ENCODE measurements at places on chromosomes 16 and 17. TPM values are rescaled to one million over a fixed set of nuclear protein-coding genes. Genes with fewer than 3 reads are reported as not detected.

Gene ITGAD
- total RNA-seq, result not detected

Gene SMTNL2
- 2.2 TPM for total RNA-seq

Gene SLC5A10
- total RNA-seq, result not detected

Gene GRIN2C
- 28.3 TPM for total RNA-seq

Gene RAMP2
- total RNA-seq, result 14.7 TPM

Gene LHX1
- total RNA-seq, result not detected

DNA sequence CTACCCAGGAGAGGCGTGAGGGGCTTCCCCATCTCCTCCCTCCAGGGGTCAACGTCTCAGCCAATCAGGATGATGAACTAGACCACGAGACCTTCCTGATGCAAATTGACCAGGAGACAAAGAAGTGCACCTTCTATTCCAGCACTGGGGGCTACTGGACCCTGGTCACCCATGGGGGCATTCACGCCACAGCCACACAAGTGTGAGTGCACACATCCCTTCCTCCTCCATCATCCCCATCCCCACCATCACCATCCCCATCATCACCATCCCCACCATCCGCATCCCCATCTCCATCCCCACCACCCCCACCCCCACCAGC, 6.8 kb downstream of the FSCN2 start:
- no peak for DNase-seq

DNA sequence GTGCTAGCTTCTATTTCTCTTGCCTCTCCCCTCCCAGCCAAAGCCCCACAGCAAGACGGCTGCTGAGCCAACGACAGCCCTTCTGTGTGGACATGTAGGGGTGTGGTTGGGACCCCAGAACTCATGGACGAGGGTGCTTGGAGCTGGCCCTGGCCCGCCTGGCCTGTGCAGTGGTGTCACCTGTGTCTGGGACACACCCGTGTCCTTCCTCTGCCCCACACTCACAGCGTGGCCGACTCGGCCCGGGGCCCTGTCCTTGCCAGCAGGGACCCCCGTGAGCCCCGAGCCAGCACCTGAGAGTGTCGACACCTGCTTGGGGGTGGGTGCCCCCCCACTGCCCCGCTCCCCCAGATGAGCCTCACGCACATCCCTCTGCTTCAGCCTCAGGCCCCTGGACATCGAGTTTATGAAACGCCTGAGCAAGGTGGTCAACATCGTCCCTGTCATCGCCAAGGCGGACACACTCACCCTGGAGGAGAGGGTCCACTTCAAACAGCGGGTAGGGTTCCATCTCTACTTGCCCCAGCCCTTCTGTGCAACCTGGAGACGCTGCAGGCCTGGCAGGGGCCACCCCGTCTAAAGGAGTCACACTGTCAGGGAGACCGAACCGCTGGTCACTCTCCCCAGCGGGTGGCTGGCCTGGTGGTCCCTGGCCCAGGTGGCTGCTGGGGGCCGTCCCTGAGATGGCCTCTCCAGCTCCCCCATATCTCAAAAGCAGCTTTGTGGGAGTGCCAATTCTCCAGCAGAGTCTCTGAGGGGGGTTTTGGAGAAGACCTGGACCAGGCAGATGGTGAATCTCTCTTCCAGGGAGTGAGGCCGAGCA, 349.8 kb downstream of the SEC14L1 start:
- DNase-seq, result no peak

DNA sequence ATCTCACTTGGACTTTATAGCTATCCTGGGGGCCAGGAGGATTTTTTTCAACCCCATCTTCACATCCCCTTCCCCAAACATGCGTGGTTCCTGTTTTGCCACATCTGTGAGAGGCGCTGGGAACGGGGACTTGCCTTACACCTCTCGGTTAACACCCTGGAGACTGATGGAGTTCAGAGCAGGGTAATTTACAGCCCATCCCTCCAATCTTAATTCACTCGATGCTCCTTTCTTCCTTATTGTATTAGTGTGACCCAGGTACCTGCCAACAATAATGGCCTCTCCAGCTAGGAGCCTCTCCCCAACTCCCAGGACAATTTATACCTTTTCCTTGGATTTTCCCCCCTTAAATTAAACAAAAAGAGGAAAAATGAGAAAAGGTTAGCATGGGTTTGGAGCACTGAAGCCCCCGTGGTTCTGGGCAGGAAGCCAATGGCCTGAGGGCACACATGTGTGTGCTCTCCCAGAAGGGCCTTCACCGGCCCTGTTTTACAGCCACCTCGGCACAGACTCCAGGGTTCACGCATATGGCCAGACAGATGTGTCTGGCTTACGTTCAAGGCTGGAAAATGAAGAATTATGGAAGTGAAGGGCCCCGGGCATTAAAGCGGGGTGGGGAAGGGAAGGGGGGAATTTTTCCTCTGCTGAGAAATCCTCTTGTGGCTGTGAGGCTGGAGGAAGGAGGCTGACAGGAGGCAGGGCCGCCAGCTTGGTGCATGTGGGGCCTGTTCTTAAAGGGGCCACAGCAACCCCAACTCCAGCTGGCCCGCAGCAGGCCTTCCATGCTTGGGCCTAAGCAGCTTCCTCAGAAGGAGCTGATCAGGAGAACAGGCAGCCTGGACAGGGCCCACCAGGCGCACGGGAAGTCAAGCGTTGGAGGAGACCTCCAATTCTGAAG, 21.4 kb downstream of the HIC1 start:
- DNase-seq, result no peak

DNA sequence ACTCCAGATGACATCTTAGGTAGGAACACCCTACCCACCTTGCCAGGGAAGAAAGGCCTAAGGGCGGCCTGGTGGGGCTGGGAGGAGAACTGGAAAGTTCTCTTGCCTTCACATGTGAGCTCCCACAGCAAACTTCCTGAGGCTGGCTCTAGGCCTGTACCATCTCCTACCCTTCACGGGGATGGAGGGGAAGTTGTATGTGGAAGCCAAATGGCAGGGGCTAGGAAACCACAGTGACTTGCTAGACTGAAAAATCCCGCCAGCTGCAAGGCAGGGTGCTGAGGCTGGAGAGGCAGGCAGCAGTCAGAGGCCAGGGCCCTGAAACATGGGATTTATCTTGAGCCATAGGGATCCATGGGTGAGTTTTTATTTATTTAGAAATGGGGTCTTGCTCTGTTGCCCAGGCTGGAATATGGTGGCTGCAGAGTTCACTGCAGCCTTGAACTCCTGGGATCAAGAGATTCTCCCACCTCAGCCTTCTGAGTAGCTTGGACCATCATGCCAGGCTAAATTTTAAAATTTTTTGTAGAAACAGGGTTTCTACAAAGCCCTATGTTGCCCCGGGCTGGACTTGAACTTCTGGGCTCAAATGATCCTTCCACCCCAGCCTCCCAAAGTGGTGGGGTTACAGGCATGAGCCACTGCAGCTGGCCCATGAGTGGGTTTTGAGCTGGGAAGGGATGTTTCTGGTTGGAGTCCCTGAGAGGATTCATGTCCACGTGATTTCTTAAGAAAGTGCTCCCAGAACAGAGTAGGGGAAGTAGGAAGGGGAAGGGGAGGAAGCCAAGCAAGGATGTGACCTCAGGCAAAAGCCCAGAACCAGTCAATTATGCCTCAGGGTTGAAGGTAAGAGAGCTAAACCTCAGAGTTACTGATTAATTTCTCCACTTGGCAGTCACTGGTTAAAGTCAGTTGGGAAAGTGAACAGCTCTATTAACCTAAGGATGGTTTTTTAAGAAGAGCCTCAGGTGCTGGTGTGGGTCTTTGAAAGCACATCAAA, 4.0 kb upstream of the KAT8 start:
- DNase-seq, result no peak

GRCh38 chr17:67478401-67479041, 101.4 kb downstream of the PITPNC1 start:
- DNase-seq, result no peak

DNA sequence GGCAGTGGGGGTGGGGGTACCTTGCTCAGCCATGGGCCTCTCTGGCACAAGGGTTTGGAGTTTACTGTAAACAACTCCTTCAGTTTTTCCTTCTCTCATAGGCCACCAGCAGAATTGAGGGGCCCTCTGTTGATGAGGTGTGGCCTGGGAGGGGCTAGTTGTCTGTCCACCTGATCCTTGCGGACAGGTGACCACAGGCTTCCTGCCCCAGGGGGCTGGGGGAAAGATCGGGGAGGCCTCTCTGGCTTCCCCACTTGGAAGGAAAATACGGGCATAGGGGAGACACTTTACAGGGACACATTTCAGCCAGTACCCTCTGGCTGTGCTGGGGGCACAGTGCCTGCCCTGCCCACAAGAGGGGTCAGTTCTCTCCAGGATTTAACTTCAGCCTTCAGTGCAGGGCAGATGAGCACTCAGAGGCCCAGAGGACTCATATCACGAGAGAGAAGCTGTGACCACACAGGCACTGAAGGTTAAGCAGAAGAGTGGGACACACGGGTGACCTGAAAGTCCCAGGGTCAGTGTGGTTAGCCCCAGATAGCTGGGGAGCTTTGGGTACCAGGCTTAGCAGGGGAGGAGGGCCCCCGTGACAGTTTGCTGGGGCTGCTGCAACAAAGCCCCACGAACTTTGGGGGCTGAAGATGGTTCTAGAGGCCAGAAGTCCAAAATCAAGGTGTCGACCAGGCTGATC, 245.9 kb downstream of the SEC14L1 start:
- DNase-seq, result no peak

DNA sequence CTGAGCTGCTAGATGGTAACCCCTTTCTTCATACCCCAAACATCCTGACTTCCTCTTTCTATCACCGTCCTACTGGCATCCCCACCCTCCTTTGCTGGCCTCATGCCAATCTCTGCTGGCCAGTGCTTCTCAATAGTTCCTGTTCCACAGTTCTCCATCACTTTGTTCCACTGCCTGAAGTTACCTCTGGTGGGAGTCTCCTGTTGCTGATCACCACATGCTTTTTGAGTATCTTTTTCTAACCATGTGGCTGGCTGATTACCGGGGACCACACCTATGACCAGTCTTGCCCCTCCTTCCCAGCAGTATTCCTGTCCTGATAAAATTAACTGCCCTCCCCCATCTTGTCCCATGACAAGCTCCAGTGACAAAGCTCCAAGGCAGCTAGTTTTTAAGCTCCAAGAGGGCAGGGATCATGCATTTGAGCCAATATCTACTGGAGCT, 380.4 kb upstream of the CCL2 start:
- DNase-seq, result no peak

- DNase-seq, result no peak
Observed at GRCh38 chr16:84800158-84800978, 19.4 kb upstream of the CRISPLD2 start.

DNA sequence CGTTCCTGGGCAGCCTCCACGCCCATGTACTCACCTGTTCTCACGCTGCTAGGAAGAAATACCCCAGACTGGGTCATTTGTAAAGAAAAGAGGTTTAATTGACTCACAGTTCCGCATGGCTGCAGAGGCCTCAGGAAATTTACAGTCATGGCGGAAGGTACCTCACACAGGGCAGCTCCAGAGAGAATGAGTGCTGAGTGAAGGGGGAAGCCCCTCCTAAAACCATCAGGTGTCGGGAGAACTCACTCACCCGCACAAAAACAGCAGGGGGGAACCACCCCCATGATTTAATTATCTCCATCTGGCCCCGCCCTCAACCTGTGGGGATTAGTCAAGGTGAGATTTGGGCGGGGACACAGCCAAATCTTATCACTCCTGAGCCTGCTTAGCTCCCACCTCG, 18.2 kb downstream of the RAB40C start:
- no peak for DNase-seq

DNA sequence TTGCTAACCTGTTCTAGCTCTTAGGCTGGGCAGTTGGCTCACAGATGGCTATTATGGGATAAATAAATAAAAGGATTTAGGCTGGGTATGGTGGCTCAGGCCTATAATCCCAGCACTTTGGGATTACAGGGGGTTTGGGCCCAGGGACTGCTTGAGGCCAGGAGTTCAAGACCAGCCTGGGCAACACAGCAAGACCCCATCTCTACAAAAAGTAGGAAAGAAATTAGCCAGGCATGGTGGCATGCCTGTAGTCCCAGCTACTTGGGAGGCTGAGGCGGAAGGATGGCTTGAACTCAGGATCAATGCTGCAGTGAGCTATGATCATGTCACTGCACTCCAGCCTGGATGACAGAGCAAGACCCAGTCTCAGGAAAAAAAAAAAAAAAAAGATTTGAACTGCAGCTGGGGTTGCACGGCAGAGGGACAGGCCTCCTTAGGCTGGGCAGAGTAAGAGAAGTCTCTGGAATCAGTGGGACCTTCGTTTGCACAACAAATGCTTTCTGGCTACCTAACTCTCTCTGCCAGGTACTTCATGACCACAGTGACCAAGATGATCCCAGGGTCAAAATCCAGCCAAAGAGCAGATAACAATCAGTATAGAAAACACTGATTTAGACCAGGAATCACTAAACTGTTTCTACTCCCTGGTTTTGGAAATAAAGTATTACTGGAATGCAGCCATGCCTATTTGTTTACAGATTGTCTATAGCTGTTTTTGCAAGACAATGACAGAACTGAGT, 6.8 kb downstream of the RUSF1 start:
- no peak for DNase-seq

- DNase-seq, result peak; percentile 70
Observed at GRCh38 chr17:49365667-49366066, 3.6 kb upstream of the ZNF652 start.

GRCh38 chr16:11725457-11725856, 17.2 kb downstream of the TXNDC11 start:
- no peak for DNase-seq

- no peak for DNase-seq
Observed at GRCh38 chr16:89143201-89143741, 28.3 kb upstream of the CDH15 start.

DNA sequence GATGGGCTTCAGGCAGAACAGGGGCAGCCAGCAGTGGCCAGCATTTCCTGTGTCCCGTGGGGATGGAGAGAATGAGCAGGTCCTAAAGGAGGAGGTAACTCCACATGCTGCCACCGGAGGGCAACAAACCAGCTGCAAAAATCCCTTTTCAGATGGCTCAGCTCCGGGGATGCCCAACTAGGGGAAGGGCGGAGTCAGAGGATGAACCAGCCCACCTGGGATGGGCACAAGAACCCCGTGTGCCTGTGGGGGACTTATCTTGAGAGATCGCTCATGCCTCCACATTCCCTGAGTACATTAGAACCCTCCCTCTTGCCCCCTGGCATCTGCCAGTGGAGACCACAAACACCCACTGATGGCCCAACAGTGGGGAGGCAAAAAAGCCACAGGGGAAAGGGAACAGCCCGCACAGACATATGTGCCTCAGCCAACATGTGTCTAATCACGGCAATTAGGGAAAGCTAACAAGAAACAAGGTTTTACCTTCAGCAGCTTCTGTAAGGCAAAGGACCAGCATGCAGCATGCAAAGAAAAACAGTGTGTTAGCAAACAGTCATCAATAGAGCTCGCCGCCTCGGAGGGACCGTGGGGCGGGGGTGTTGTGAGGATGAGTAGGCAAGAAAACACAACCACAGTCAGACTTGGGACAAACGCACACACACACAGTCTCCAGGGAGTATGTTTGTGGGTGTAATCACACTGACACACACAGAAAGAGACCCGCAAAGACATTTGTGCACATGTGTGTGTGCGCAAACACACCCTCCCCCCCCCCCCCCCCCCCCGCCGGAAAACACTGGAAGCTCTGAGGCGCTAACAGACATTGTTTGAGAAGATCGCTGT, 64.0 kb downstream of the MYO18A start:
- no peak for DNase-seq

GRCh38 chr17:31054761-31055160, 40.0 kb upstream of the NF1 start:
- no peak for DNase-seq

Measured in dorsolateral prefrontal cortex (tissue), 122 donors.